Activated naive CD8-positive, alpha-beta T cell treated with anti-CD3 and anti-CD28 coated beads, Interleukin-2, amount 50 U/mL, for 24 hours (primary cell): ENCODE measurements at places on chromosomes 7 and 10.

- peaks cover 74% of the 10 kb centered on the region for H3K4me1 ChIP-seq
- H3K27ac ChIP-seq: peak overlapping the region; percentile 96
- no peaks in the 10 kb centered on the region for H3K27me3 ChIP-seq
- peak overlapping the region; percentile 92 for H3K4me3 ChIP-seq
Observed at GRCh38 chr10:69088801-69089501, 1.0 kb downstream of the SRGN start.

- H3K4me1 ChIP-seq: peaks cover 4% of the 10 kb centered on the region
- no peak overlapping the region for H3K4me3 ChIP-seq
- peaks cover 2% of the 10 kb centered on the region for H3K27me3 ChIP-seq
- peaks cover 18% of the 10 kb centered on the region for H3K36me3 ChIP-seq
- DNase-seq: no peak
Observed at GRCh38 chr7:6656413-6656812, 19.3 kb downstream of the ZNF316 start.

DNA sequence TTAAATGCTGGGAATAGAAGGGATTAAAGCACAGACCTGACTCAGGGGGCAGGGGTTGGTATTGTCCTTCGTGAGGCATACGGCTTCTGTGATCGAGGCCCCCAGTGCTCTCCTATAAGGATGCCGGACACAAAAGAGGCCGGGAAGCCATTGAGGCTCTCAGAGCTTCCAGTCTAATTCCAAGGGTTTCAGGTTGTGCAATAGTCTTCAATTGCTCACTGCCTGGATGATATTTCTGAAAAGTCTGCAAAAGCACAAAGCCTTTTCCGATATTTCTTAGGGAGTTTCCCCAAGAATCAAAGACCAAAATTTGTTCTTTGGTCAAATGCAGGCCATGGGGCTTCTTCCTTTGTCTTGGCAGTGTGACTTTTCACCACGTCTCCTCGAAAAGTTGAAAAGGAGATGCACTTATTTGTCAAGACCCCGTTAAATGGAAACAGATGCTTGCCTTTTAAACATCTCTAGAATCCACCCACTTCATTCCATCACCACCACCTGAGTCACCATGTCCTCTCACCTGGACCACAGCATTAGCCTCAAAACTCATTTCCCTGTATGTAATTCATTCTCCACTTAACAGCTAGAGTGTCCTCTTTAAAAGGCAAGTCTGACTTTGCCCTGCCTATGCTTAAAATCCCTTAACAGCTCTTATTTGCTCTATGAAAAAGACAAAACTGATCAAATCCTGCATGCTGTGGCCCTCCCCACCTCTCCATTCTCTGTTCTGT is 134.8 kb upstream of the NAMPT start:
- no peak for DNase-seq
- H3K27ac ChIP-seq: peak overlapping the region; percentile 82
- H3K27me3 ChIP-seq: peaks cover 7% of the 10 kb centered on the region

DNA sequence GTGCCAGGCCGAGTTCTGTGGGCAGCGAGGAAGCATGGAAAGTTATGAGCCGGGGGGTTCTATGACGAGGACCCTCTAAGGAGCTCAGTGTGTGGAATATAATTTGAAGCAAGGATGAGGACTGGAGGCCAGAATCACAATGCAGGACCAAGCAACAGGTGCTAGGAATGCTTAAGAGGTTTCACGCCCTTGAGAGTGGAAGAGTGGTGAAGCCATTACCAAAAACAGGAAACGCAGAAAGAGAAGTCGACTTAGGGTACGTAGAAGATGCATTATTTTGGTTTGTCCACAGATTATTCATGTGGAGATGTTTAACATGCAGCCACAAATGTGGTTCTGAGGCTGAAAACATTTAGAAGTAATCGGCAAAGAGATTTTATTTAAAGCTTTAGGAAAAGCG is 78.7 kb downstream of the PIP4K2A start:
- peaks cover 96% of the 10 kb centered on the region for H3K4me1 ChIP-seq
- no peaks in the 10 kb centered on the region for H3K27me3 ChIP-seq
- DNase-seq: no peak
- peak overlapping the region; percentile 58 for H3K4me3 ChIP-seq

- H3K27ac ChIP-seq: no peak overlapping the region
- no peaks in the 10 kb centered on the region for H3K36me3 ChIP-seq
- peaks cover 3% of the 10 kb centered on the region for H3K27me3 ChIP-seq
- no peak for DNase-seq
Observed at GRCh38 chr7:96562966-96563365, 146.7 kb downstream of the SEM1 start.

GRCh38 chr7:45888185-45888992 is at the start of gene IGFBP1:
Gene IGFBP1 (plus strand): TSS chr7:45888488. CDS start chr7:45888653, 165 bp downstream.
- DNase-seq: no peak
- no peaks in the 10 kb centered on the region for H3K36me3 ChIP-seq
- H3K27me3 ChIP-seq: peaks cover 57% of the 10 kb centered on the region

DNA sequence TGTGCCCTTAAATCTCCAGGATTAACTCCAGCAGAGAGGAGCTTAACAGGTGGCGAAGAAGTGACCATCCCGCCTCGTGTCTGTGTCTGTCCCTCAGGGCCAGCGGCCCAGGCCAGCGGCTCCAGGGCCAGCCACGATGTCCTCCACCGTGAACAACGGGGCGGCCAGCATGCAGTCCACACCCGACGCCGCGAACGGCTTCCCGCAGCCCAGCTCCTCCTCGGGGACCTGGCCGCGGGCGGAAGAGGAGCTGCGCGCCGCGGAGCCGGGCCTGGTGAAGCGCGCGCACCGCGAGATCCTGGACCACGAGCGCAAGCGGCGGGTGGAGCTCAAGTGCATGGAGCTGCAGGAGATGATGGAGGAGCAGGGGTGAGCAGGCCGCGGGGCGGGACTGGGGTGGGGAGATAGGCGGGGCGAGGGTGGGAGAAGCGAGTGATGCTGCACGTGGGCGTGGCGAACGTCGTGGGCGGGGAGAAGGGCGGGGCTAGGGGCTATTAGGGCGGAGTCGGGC is 33.3 kb downstream of the SRRM3 start:
- H3K36me3 ChIP-seq: no peaks in the 10 kb centered on the region
- H3K4me1 ChIP-seq: peaks cover 2% of the 10 kb centered on the region
- H3K4me3 ChIP-seq: peak overlapping the region; percentile 45
- no peak overlapping the region for H3K27ac ChIP-seq
- peak; percentile 86 for DNase-seq
- H3K27me3 ChIP-seq: peaks cover 62% of the 10 kb centered on the region

DNA sequence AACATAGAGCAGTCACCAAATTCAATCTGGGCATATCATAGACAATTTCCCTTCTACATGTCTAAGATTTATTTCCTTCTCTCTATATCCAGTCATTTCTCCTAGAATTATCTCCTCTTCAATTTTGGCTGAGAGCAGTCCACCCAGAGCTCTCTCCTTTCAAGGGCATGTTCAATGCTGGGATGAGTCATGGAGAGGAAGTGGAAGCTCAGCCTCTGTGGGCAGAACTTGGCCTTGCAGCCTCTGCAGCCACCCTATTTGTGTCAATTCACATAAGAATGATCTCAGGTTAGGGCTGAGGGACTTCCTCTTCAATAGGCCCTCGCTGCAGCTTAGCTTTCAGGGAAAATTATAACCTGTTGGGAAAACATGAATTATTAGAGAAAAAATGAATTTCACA is 560.8 kb downstream of the POM121L12 start:
- no peak for DNase-seq
- H3K4me3 ChIP-seq: no peak overlapping the region
- no peak overlapping the region for H3K27ac ChIP-seq
- no peaks in the 10 kb centered on the region for H3K27me3 ChIP-seq
- no peaks in the 10 kb centered on the region for H3K4me1 ChIP-seq
- no peaks in the 10 kb centered on the region for H3K36me3 ChIP-seq

DNA sequence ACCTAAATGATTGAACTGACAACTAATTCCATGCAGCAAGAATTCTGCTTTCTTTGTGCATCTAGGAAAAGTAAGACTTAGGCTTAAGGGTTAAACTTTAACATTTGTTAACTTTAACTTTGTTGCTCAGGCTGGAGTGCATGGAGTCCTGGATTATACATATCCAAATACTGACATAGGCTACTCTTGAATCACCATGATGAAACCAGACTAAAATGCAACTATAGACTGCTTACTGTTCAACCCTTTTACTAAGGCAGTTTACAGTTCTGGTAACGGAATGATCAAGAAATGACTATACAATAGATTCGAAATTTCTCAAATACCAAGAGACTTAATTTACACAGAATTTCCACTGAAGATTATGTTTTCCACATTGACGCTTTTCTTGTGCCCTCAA is 52.0 kb downstream of the PUS7 start:
- H3K4me3 ChIP-seq: no peak overlapping the region
- no peak for DNase-seq
- no peak overlapping the region for H3K27ac ChIP-seq
- peaks cover 32% of the 10 kb centered on the region for H3K36me3 ChIP-seq
- no peaks in the 10 kb centered on the region for H3K4me1 ChIP-seq

DNA sequence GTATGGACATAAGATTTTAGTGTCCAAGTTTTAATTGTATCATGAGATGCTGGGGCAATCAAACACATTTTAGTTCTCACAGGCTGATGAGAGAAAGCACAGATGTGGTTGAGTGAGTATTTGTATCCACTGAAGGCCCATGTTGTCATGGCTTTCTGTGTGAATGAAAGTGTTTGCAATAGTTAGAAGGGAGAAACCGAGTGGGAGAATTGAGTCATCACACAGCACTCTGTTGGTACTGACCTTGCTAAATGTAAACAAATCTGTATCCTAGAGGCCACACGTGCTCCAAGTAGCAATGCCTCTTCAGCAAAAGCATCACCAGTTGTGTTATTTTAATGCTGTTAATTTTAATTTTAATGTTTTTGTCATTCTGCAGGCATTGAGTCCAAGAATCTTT is 121.2 kb downstream of the EMX2 start:
- no peaks in the 10 kb centered on the region for H3K36me3 ChIP-seq
- DNase-seq: no peak
- H3K27ac ChIP-seq: no peak overlapping the region
- peaks cover 2% of the 10 kb centered on the region for H3K4me1 ChIP-seq
- H3K27me3 ChIP-seq: peaks cover 12% of the 10 kb centered on the region
